ENCODE measurements at places on chromosomes 3 and 15.

DNA sequence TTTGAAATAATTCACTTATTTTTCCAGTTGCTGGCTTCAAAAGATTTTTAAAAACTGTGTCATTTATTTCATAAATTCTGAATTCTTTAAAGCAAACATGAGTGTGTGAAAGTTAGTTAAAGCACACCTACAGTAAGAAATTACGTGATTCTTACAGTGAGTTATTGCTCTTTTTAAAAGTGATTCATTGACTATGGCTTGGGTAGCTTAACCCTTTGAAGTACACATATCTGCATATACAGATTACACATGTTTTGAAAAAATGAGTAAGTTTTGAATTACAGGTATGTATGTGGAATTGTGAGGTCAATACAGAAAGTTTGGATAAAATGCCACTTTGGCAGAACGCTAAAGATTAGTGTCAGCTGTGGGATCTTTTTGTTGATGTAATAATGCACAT, 64.5 kb upstream of the MBNL1 start:
- no peak for DNase-seq

DNA sequence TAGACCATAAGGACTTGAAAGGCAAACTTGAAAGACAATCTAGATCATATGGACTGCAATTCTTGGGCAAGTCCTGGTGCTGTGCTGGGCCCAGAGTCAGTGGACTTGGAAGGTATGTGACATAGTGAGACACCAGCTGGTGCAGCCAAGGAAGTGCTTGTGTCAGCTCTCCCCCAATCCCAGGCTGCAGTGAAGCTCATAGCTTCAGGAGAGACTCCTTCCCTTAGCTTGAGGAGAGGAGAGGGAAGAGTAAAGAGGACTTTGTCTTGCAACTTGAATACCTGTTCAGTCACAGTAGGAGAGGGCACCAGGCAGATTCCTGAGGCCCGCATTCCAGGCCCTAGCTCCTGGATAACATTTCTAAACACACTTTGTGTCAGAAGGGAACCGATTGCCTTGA, 127.4 kb upstream of the ZPLD1 start:
- DNase-seq = no peak

GRCh38 chr15:87416591-87417257, 839.8 kb downstream of the NTRK3 start:
- DNase-seq = no peak

DNA sequence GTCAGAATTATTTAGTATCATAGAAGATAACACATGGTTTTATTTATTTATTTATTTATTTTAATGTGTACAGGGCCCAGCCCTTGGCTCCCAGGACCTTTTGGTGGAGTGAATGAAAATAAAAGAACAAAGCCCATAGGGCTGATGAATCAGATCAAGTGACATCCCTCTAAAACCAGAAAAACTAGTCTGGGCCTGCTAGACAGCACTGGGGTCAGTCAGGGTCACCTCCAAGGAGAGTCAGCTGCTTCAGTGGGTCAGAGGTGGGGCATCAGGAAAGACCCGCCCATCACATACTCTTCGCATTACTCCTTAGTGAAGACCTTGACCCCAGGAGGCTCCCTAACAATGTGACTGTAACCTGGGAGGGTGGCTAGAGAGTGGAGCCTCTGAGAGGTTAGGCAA, 12.8 kb downstream of the PPCDC start:
- no peak for DNase-seq

GRCh38 chr3:134075846-134076245, 46.1 kb upstream of the SLCO2A1 start:
- DNase-seq = no peak

DNA sequence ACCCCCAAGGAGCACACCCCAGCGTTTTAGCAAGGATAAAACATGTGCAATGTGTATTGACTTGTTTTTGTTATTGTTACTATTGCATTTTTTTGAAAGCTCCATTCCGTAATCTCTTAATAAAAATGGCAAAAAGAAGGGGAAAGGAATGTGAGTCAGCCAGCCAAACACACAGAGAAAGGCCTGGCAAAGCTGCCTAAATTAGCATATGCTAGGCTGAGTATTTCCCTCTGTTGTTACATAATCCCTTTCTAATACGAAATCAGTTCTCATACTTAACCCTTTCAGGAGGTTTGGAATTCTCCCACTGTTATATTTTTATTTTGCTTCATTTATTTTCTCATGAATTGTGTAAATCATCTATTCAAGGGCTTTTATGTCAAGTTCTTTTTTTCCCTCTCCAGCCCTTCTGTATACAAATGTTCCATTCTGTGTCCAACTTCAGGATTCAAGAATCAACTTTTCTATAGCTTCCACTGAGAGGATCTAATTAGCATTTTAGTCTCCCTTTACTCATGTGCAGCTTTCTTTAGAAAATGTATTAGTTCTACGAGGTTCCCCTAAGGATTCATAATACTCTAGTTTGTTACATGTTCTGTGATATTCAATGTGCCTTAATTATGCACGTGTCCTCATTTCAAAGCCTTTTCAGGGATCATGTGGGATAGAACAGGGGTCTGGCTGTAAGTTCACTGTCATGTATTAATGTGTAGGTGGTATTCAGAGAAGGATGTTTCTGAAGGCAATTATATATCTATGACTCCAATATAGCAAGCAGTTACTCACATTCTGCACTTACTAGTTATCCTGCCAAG, 9.2 kb downstream of the CADM2 start:
- no peak for DNase-seq

- no peak for DNase-seq
These were observed 10.7 kb downstream of the AQP9 start for GRCh38 chr15:58148633-58149445.

DNA sequence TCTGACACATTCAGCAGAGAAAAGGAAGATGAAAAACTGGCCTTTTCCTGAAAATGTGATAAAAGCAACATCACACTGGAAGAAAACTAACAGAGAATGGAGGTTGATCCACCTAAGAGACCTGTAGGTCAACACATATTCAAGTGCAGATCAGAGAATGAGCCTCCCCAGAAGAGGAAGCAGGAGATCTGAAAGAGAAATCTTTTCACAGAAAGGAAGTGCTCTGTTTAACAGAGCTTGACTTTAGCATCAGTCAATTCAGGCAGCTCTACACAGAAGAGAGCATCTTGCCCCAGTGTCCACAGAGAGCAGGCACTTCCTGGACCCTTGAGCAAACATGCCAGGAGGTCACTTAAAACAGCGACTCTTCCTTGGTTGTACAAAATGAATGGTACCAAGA, 655.4 kb upstream of the GBE1 start:
- no peak for DNase-seq

Measured in activated T-cell treated with anti-CD3 and anti-CD28 coated beads, Interleukin-2, amount 50 U/mL, for 72 hours (primary cell).